ENCODE measurements at places on chromosomes 1 and 21.

DNA sequence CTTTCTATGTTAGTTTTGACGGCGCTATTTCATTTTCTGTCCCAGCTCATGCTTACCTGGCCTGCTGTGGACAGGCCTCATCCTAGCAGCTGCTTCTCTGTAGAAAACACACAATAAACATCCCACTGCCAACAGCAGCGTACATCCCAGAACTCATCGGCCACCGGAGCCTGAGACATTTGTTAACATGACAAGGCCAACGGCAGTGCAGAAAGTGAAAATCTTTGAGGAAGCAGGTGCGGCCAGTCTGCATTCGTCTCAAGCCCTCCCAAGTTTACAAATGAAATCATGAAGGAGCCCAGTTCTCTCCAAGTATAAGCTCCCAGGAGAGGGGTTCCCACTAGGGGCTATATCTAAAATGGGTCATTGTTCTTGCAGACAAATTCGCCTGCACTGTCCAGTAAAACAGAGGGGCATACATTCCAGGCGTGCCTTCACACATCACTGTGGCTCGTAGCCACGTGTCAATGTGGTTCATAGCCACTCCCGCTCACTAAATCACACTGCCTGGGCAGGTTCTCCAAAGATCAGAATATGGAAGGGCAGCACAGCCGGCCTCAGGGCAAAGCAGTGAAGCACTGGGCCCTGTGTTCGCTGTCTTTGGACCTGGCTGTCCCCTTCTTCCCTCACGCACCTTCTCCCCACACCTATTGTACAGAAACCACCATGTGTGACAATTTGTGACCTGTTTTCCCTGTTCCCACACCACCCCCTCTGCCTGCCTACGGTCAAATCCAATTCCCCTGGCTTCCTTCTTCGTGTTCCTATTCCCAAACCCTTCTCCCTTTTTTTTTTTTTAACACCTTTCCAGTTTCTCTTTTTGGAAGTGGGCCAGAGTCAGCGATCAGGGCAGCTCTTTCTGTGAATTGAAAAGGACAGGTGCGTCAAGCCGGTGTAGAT, 27.0 kb upstream of the ABCG1 start:
- DNase-seq: no peak

- DNase-seq: no peak
These were observed 96.0 kb upstream of the POU3F1 start for GRCh38 chr1:38142606-38143005.

DNA sequence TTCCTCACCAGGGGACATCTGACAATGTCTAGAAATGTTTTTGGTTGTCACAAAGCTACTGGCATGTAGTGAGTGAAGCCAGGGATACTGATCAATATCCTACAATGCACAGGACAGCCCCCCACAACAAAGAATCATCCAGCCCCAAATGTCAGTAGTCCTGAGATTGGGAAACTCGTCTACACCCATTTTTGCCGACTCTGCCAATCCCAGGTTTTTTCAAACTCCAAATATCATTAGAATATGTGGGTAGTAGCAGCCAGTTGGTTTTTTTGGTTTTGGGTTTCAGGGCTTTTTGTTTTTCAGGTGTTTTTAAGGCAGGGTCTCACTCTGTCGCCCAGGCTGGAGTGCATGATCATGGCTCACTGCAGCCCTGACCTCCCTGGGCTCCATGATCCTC, 5.9 kb downstream of the SPATA46 start:
- DNase-seq: no peak

DNA sequence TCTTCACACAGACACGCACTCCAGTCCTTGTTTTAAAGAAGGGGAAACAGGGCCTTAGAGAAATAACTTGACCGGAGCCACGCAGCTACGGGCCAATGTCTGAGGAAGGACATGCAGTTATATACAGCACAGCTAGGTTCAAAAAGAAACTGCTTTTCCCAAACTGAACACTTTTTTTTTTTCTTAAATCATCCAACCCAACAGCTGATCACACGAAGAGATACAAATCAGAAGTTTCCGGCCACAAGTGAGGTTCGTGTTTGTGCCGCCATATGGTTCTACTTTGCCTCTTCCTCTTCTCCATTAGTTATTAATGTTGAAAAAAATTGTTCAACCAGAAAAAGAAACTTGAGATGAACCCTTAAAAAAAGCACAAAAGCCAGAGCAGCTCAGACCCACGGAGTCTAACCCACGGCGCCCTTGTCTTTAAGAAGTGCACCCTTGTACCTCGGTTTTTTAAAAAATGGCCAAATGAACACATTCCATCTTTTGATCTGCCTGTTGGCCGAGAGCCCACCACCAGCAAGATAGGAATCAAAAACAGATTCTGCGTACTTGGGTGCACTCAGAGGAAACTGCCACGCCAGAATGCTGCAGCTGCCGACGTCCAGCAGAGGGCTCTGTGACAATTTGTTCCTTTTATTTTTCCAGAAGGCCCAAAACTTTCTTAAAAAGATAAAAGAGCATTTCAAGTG, 78.9 kb downstream of the SLC66A1 start:
- peak; percentile 69 for DNase-seq

DNA sequence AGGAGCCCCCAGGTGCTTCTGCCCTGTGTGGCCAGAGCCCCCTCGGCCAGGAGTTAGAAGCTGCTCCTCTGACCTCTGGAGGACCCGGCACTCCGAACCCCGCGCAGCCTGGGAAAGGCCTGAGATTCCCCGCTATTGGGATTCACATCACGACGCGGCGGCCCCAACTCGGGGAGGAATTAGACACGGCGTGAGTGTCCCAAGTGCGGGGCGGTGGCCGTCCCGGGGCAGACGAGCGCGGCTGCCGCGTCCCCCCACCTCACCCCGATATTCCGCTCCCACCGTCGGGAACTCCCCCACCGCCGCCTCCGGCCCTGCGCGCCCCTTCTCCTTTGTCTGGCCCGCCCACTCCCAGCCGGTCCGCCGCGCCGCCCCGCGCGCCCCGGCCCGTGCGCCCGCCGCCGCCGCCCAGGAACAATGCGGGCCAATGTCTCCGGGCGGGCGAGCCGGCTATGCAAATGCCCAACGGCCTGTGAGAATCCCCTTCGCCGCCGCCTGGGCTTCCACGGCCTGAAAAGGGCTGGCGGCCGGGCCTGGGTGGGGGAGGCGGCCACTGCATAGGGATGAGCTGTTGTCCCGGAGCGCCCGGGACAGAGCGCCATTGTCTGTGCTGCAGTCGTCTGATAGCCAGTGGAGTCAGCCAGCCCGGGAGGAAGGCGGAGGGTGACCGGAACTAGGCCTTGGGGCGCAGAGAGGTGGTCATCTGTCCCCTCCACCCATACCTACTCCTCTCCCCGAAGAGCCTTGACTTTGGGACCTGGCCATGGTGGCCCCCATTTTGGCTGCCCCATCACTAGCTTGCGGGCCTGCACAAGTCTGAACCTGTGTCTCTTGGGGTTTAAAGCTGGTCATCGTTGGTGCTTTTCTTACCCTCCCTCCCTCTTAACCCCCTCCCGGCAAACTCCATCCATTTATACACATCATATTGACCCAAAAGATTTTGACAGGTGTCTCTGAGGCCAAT, 19.4 kb downstream of the RHBG start:
- no peak for DNase-seq

DNA sequence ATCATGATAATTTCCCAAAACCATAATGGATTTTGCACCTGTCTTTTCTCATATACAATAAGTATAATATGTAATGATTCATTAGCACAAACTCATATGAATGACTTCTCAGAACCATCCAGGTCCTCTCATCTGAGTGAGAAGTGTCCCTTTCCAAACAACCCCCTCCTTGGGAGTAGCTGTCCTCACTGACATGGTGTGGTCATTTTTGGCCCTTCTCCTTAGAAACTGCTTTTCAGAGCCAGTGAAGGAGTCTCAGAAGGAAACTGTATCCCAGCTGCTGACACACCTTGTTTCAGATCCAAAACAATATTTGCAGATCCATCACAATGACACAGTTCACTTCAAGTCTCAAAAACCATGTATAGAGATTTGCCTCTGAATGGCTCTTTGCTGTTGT, 95.5 kb downstream of the MIS18A start:
- DNase-seq: no peak

GRCh38 chr1:22225858-22226589, 83.1 kb upstream of the WNT4 start:
- DNase-seq: no peak

GRCh38 chr21:33070744-33070997, 730 bp downstream of the OLIG1 start:
- DNase-seq: no peak

DNA sequence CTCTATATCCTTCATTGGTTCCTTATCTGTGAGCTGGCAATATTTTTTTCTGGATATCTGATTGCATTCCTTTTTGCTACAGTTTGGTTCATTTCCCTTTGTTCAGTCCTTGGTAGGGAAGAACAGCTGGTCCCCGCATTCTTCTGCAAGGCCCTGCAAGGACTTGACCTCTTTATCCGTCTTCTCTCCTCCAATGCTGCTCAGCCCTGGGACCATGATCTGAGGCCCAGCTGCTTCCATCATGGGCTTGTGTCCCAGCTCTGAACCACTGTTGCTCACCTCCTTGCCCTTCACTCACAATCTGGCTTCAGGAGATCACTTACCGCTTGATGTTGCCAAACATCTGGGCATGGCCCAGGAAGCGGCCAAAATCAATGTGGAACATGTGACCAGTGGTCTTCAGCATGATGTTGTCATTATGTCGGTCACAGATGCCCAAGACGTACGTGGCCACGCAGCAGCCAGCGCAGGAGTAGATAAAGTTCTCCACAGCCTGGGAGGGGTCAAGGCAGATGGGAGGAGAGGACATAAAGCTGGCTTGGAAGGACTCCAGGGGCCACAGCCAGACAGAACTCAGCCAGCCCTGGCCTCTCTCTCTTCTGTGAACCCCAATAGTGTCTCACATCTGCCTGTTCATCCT, 22.6 kb upstream of the PPP1R15B start:
- DNase-seq: no peak

DNA sequence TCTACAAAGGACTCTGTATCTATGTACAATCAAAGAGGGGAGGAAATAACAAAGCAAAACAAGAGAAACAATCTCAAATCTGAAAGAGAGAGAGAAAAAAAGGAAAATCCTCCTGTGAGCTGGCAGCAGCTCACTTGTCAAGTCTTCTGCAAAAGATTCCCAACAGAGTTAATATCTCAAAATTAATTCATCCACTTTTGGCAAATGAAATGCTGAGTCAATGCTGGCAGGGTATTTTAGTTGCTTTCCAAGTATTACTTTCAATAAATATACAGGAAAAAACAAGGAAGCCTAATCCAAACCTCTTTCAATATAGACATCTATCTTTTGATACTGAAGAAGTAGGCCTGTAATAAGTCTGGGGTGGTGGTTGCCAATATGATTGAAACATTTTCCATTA, 613.9 kb upstream of the NEGR1 start:
- DNase-seq: no peak
